ENCODE measurements at places on chromosomes 1 and 21.

- H3K4me3 ChIP-seq, result no peak overlapping the region
- H3K27me3 ChIP-seq, result no peaks in the 10 kb centered on the region
- no peak overlapping the region for H3K27ac ChIP-seq
- H3K36me3 ChIP-seq, result no peaks in the 10 kb centered on the region
- no peaks in the 10 kb centered on the region for H3K4me1 ChIP-seq
These were observed 566.2 kb upstream of the RGS18 start for GRCh38 chr1:191592039-191592438.

- H3K4me3 ChIP-seq, result no peak overlapping the region
- H3K36me3 ChIP-seq, result no peaks in the 10 kb centered on the region
- peak; percentile 7 for DNase-seq
- peaks cover 9% of the 10 kb centered on the region for H3K4me1 ChIP-seq
- no peak overlapping the region for H3K27ac ChIP-seq
These were observed 80.2 kb upstream of the GREM2 start for GRCh38 chr1:240691909-240692705.

DNA sequence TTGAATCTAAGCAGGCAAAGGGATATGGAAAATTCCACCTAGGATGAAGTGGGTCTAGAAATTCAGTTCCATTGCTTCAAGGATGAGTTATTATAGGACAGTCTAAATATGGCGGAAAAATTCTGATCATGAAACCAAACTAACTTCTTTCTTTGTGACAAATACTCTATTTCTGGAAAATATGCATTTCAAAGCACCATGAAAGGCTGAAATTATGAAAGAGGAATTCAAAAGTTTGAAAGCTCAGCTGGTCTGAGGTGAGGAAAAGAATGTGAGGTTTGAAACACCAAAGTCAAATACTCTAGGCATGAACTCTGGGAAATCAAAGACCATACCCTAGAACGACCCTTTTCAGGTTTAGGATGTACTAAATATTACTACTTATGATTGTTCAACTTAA, 36.4 kb upstream of the COL11A1 start:
- H3K27me3 ChIP-seq, result no peaks in the 10 kb centered on the region
- no peaks in the 10 kb centered on the region for H3K4me1 ChIP-seq
- H3K36me3 ChIP-seq, result no peaks in the 10 kb centered on the region
- no peak overlapping the region for H3K27ac ChIP-seq

DNA sequence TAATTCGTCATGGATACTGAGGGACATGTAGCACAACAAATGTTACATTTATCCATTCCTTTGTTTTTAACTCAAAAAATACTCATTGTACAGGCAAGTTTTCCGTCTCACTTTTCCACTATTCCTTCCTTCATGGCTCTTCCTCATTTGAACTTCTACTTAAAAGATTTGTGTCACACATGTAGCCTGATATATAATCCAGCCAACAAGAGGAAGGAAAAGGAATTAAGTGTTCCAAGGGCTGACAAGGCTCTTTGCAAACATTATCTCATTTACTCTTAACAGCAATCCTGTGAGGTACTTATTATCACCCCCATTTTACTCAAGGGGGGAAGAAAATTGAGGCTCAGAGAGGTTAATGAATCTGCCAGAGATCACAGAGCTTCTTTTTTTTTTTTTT, 22.9 kb downstream of the CD244 start:
- no peak for DNase-seq
- H3K4me1 ChIP-seq, result peaks cover 45% of the 10 kb centered on the region
- H3K36me3 ChIP-seq, result no peaks in the 10 kb centered on the region
- H3K4me3 ChIP-seq, result no peak overlapping the region
- no peak overlapping the region for H3K27ac ChIP-seq

DNA sequence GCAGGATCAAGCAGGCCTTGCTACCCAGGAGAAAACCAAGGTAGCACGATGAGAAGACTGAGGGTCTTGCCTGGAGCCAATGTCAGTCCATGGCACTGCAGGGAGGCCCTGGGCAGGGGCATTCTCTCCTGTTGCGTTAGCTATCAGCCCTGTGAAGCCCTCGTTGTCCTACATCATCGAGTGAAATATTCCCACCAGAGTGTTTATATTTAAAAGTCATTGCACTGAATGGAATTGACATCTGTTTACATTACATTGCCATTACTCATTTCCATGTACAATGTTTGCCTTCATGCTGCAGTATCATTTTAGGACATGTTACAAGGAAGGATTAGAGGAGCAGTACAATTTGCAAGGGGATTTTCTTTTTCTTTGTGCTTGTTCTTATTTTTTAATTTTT, 243.9 kb downstream of the KAZN start:
- peaks cover 5% of the 10 kb centered on the region for H3K36me3 ChIP-seq
- peaks cover 10% of the 10 kb centered on the region for H3K27me3 ChIP-seq
- H3K4me1 ChIP-seq, result no peaks in the 10 kb centered on the region
- H3K4me3 ChIP-seq, result no peak overlapping the region

GRCh38 chr1:198598796-198599321, 40.0 kb upstream of the PTPRC start:
- peak overlapping the region; percentile 85 for H3K27ac ChIP-seq
- H3K36me3 ChIP-seq, result peaks cover 42% of the 10 kb centered on the region
- peaks cover 84% of the 10 kb centered on the region for H3K4me1 ChIP-seq
- H3K4me3 ChIP-seq, result peak overlapping the region; percentile 52

DNA sequence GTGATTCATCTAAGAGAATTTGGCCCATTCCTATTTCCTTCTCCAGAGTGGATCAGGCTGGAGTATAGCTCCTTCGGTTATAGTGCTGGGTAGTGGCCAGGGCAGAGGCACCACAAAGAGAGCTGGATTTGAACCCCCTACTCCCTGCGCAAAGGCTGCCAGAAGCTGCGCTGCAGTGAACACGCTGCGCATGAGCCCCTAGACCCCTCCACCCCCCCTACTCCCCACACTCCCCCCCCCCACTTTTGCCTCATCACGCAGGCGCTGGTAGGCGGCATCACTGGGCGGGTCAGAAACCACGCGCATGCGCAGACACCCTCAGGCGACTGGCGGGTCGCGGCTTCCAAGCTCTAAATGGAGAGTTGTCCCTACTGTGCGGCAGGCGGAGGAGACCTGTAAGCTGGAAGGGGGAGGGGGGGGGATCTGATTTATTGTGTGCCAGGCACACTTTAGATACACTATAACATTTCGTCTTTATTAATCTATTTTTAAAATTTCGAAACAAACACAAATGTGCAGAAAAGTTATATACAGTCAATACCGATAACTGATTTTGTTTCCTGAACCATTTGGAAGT, 38.7 kb upstream of the HMGN1 start:
- peaks cover 26% of the 10 kb centered on the region for H3K4me1 ChIP-seq
- peak; percentile 94 for DNase-seq
- peaks cover 11% of the 10 kb centered on the region for H3K36me3 ChIP-seq
- peak overlapping the region; percentile 73 for H3K4me3 ChIP-seq
- H3K27ac ChIP-seq, result peak overlapping the region; percentile 89
- no peaks in the 10 kb centered on the region for H3K27me3 ChIP-seq

DNA sequence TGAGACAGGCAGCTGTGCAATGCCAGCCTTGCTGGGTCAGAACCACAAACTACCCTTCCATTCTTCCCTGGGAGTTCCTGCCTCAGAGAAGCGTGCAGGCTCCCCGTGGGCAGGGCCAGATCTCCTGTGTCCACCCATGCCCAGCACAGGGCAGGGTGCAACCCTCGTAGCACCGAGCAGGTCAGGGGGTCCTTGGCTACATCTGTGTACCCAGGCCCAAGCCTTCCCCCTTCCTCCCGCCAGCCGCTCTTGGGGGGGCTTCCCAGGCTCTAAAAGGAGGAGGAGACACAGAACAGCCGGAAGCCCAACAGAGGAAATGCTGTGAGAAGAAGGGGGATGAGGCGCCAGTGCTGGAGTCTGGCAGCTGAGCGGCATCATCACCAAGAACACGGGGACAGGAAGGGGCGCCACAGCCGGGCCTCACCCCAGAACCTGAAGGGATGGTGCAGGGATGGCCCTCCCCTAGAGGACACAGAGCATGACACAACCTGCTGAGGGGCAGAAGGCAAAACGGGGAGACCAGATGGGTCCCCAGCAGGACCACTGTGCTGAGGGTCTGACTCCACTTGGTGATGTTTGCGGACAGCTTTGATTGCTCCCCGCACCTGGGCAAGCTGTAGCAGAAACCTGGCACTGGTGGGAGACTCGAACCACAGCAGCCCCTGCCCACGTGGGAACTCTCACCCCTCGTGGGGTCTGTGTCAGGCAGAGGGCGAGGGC, 233.2 kb downstream of the NPHP4 start:
- no peak overlapping the region for H3K4me3 ChIP-seq
- no peak for DNase-seq
- H3K27me3 ChIP-seq, result peaks cover 4% of the 10 kb centered on the region
- H3K27ac ChIP-seq, result no peak overlapping the region

DNA sequence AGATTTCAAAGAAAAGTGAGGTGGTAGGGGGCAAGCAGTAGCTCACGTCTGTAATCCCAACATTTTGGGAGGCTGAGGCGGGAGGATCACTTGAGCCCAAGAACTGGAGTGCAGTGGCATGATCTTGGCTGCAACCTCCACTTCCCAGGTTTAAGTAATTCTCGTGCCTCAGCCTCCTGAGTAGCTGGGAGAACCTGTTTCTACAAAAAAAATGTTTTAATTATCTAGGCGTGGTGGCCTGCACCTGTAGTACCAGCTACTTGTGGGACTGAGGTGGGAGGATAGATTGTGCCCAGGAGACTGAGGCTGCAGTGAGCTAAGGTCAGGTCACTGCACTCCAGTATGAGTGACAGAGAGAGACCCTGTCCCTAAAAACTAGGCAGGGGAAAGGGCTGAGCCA, 2.6 kb upstream of the TSPAN1 start:
- no peaks in the 10 kb centered on the region for H3K36me3 ChIP-seq
- no peak for DNase-seq
- H3K27ac ChIP-seq, result no peak overlapping the region
- no peaks in the 10 kb centered on the region for H3K27me3 ChIP-seq
- H3K4me3 ChIP-seq, result no peak overlapping the region

DNA sequence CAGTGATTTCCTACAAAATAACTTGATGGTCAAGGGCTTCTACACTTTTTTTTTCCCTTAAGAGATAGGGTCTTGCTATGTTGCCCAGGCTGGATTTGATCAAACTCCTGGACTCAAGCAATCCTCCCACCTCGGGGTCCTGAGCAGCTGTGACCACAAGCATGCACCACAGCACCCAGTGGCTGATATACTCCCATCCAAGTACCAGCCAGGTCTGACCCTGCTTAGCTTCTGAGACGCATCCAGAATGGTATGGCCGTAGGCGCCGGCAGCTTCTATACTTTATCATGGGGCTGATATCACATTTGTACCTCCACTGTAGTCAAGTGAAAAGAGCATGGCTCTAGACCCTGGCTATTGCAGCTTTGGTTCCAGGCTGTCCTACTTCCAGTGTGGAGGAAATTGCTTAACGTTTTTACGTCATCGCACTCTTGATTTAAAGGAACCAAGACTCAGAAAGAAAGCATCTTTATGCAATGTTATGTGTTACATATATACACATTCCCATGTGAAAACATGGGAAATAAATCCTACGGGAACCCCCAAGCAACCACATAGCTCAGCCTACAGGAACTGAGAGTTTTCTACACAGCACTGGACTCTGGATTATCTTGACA, 39.5 kb downstream of the PDPN start:
- DNase-seq, result no peak
- H3K27me3 ChIP-seq, result peaks cover 1% of the 10 kb centered on the region
- no peaks in the 10 kb centered on the region for H3K4me1 ChIP-seq

DNA sequence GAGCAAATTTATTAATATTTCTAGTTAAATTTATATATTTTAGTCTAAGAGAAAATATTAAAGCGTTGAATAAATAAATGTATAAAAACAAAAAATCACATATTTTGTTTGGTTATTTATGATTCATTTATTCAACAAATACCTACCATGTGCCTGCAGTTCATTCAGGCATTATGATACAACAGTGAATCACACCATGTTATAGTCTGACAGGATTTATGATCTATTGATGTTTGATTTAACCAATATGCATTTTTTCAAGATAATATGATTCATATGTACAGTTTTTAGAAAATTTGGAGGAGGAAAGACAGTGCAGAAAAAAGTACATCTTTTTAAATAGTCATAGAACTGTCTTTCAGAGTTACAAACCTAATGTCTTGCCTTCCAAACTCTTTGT, 7.4 kb upstream of the TRIM58 start:
- no peak overlapping the region for H3K27ac ChIP-seq
- no peaks in the 10 kb centered on the region for H3K36me3 ChIP-seq
- H3K4me3 ChIP-seq, result no peak overlapping the region
- DNase-seq, result no peak

DNA sequence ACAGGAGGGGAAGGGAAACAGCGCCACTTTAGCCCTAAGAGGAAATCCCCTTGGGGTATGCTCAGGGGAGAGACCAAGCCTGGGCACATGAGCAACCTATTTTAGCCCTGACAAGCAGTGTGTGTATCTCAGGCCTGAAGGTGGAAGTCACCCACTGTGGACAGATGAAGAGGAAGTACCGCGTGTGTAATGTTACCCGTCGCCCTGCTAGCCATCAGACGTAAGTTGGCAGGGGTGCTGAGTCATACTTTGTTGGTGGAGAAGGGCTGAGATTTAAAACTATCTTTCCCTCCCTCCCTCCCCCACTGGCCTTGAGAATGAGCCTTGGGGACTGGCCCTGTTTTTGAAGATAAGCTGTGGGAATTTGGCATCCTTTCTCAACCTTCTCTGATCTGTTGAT, 11.2 kb downstream of the AGO1 start:
- H3K36me3 ChIP-seq, result peaks cover 40% of the 10 kb centered on the region
- no peak overlapping the region for H3K27ac ChIP-seq
- no peak overlapping the region for H3K4me3 ChIP-seq
- no peak for DNase-seq
- no peaks in the 10 kb centered on the region for H3K27me3 ChIP-seq

- no peak overlapping the region for H3K27ac ChIP-seq
- no peak overlapping the region for H3K4me3 ChIP-seq
- no peaks in the 10 kb centered on the region for H3K27me3 ChIP-seq
- H3K36me3 ChIP-seq, result peaks cover 4% of the 10 kb centered on the region
These were observed 3.7 kb downstream of the FBXO42 start for GRCh38 chr1:16348414-16349182.

GRCh38 chr1:103283371-103283770, 175.0 kb upstream of the COL11A1 start:
- no peak for DNase-seq
- no peak overlapping the region for H3K27ac ChIP-seq
- H3K4me1 ChIP-seq, result no peaks in the 10 kb centered on the region
- no peaks in the 10 kb centered on the region for H3K36me3 ChIP-seq

- DNase-seq, result no peak
- peaks cover 33% of the 10 kb centered on the region for H3K36me3 ChIP-seq
- H3K4me1 ChIP-seq, result peaks cover 59% of the 10 kb centered on the region
- H3K4me3 ChIP-seq, result no peak overlapping the region
- peak overlapping the region; percentile 3 for H3K27ac ChIP-seq
These were observed 37.8 kb downstream of the SPEN start for GRCh38 chr1:15885269-15885668.

GRCh38 chr1:54807756-54808155, 6.6 kb upstream of the TTC22 start:
- peaks cover 17% of the 10 kb centered on the region for H3K4me1 ChIP-seq
- H3K4me3 ChIP-seq, result no peak overlapping the region
- H3K27me3 ChIP-seq, result no peaks in the 10 kb centered on the region
- DNase-seq, result no peak

DNA sequence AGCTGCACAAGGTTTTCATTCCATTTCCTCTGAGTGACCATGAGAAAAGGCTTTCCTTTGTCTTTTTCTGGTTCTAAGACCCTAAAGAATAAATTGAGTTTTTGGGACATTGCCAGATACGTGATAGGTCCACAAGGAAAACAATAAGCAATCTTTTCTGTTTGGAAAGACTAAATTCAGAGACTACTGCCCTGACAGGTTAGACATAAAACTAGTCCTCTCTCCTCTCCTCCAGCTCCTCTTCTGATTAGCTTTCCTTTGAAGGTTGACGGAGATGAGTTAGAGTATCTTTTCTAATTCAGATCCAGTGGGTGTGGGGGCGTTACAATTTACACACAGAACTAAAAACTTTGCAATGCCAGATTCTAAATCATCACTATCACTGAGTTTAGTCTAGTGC, 57.8 kb upstream of the C1orf53 start:
- H3K4me1 ChIP-seq, result no peaks in the 10 kb centered on the region
- H3K27me3 ChIP-seq, result no peaks in the 10 kb centered on the region
- H3K36me3 ChIP-seq, result no peaks in the 10 kb centered on the region
